ENCODE measurements at places on chromosomes 5 and 9. TPM values are rescaled to one million over a fixed set of nuclear protein-coding genes. Genes with fewer than 3 reads are reported as not detected.

Gene NAA35
- total RNA-seq: 23.4 TPM

Gene SURF6
- total RNA-seq: 21.7 TPM

GRCh38 chr9:95874989-95875304, 544 bp upstream of the ERCC6L2 start:
- peak; percentile 27 for DNase-seq

DNA sequence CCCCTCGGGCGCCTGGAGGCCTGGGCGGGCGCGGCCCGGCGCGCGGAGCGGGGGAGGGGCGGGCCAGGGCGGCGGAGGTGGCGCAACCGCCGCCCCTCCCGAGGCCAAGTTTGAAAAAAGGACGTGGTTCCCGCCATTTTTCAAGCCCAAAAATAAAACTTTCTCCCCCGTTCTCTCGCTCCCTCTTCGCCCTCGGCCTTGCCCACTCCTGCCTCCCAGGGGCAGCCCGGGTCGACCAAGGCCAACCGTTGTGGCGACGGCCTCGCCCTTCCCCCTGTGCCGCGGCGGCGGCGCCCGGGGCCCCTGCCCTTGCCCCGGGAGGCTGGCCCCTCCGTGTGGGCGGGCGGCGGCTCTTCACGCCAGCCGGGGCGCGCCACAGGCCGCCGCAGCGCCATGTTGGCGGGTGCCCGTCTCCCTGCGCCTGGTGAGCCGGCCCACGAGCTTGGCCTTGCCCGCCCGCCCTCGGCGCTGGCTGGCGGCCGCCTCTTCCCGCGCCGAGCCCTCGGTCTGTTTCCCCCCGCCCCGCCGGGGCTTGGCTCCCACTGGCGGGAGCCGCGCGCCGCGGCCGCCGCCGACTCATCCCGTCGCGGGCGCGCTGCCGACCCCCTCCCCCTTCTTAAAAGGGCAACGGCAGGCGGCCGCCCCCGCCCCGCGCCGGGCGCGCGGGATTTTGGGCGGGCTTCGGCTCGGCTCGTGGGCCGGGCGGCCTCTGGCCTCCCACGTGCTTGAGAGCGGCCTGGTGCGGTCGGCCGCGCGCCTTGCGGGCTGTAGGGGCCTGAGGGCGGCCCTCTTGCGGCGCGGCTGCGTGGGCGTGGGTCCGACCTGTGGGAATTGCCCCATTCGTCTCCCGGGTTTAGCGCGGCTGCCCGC, 1.3 kb downstream of the ANP32B start:
- DNase-seq: peak; percentile 62

DNA sequence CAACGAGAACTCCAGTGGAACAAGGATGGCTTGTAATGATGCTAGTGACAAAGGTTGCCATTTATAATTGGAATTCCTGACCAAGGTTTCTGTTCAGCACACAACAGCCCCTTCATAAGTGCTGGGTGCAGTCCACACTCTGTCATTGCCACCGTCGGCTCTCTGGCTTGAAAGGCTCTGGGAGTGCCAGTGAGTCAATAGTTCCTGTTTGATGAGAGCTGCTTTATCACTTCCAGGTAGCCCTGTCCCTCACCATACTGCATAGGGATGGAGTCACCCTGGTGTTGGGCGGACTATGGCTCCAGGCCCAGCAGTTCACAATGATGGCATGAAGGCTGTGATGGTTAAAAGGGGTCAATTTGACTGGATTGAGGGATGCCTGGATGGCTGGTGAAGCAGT, 34.6 kb upstream of the SEMA4D start:
- no peak for DNase-seq

Data from endothelial cell (in vitro differentiated cells).